ENCODE measurements at places on chromosomes 4 and X. TPM values are rescaled to one million over a fixed set of nuclear protein-coding genes. Genes with fewer than 3 reads are reported as not detected.

- no peak for DNase-seq
These were observed 44.3 kb downstream of the HELT start for GRCh38 chr4:185062606-185063005.

DNA sequence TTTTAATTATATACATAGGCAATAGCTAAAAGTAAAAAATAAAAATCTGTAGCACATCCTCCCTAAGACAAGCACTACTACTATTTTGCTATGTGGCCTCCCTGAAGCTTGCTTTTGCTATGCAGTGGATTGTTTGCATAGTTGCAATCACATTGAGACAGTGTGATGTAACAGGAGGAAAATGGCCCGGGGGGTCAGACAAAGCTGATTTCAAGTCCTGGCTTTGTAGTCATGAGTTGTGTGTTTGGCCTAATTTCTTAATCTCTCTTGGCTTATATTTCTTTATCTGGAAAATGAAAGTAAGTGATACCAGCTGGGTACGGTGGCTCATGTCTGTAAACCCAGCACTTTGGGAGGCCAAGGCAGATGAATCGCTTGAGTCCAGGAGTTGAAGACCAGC lies 166.6 kb downstream of the LHFPL1 start:
- DNase-seq, result no peak

GRCh38 chr4:136651932-136652331 lies 880.4 kb downstream of the PCDH18 start:
- DNase-seq, result no peak

DNA sequence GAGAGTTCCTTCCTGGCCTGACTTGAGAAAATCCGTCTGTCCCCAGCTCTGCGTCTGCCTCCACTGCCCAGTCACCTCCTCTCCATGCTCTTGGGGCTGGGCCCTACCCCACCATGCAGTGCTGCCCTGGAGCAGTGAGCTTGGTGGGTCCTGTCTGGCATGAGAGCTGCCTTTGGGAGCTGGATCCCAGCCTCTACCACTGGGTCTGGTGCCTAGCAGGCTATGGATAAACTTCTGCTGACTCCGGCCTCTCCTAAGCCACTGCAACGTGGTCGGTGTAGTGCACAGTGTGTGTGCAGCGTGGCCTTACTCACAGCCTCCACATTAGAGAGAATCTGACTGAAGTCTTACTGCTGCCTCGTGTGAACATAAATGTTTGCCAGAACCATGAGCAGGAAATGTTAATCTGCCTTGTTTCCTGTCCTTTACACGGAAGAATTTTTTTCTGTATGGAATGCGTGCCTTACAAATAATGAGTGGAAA lies 47.6 kb downstream of the HTT start:
- DNase-seq, result no peak

The CENPVL2 gene
- not detected for total RNA-seq

The LUZP4 gene
- not detected for total RNA-seq

The NKX6-1 gene
- 0.55 TPM for total RNA-seq

DNA sequence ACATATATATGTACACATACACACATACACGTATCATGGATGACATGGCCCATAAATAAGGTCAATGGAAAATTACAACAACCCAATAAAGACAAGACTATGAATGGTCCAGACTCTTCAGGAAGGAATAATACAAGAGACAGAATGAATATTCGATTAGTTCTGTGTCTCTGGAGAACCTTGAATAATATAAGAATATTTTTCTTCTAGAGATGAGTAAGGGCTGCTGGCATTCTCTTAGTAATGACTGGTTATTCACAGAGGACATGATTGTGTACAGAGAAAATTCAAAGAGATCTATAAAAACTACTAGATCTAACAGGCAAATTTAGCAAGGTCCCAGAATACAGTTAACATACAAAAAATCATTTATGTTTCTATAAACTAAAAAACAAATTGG lies 23.3 kb downstream of the SPIN4 start:
- DNase-seq, result no peak

The CFP gene
- total RNA-seq, result 0.43 TPM

The NDNF gene
- 0.29 TPM for total RNA-seq

DNA sequence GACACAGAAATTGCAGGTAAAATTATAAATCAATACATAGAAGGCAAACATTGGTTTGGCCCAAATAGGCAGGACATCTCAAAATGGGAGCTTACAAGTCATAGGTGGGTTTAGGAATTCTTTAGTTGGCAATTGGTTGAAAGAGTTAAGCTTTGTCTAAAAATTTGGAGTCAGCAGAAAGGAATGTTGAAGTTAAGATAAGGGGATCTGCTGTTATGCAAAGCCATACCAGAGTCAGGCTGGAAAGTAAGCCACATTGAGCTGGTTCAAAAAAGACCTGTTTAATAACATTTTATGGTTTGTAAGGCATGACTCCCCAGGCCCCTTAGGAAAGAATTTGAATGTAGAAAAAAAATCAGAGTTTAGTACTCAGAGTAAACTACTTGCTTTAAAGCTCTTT lies 92.6 kb downstream of the IL13RA2 start:
- peak; percentile 26 for DNase-seq

DNA sequence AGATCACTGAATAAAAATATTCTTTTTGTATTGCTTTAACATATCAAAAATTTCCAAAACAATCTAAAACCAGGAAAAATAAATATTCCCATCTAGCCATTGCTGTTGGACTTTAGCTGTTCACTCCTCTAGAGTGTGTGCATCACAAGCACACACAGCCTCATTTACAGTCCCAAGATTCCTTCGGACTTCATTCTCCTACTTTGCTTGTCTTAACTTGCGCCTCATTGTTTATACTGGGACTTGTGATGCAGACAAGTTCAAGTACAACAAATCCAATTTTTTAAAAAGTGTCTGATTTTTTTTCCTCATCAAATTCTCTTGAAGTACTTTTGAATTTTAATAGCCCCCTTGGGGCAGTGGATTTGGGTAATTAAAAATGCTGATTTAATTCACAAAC lies 55.6 kb downstream of the TLL1 start:
- DNase-seq, result no peak

The TCEAL2 gene
- total RNA-seq, result not detected

DNA sequence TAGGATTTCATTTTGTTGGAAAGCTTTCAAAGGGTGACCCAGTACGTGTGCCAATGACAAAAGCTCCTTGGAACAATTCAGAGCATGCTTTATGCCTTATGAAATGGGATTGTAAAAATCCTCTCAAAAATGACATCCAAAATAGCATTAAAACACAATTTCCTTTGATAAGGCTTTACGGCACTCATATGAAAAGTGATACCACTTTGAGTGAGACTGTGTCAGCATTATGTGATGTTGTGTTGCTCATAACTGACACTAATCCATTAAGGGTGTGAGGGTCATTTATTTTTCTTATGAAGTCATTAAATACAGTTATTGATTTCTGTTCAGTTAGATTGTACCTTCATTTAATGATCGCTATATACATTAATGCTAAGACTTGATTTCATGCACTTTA lies 250.2 kb downstream of the TENM3 start:
- DNase-seq, result no peak

- no peak for DNase-seq
These were observed 665.8 kb upstream of the POU3F4 start for GRCh38 chrX:82842286-82842685.

GRCh38 chr4:48350871-48351270 lies 9.5 kb downstream of the SLAIN2 start:
- DNase-seq, result no peak

DNA sequence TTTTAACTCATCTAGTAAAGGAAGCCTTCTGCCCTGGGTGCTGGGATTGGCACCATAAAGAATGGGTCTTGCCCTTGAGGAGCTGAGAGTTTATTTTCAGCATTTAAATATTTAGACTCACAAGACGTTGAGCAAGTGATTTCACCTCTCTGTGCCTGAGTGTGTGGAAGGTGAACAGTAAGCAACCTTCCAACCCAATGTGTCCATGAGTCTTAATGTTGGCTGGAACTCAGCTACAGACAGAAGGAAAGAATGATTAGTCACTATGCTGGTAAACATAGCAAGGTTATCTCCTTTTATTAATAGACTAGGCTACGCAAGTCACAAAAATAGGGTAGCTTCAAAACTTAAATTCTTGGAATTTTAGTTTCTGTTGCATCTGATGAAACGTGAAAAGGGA lies 277.4 kb upstream of the GATB start:
- peak; percentile 31 for DNase-seq

GRCh38 chrX:16977771-16978170 lies 31.3 kb downstream of the REPS2 start:
- no peak for DNase-seq

DNA sequence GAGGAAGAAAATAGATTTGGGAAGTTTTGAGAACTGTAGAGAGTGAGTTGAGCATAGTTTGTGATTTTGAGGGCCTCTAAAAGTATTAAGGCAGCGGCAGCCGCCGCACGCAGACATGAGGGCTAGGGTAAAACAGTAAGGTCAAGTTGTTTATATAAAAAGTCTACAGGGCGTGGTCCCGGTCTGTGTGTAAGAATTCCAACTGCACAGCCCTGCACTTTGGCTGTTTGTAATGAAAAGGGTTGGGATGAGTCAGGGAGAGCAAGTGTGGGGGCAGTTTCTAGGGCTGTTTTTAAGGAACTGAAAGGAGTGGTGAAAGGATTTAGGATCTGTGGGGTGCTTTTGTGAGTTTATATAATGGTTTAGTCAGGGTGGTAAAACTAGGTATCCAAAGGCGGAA lies 55.0 kb downstream of the BEX3 start:
- DNase-seq, result peak; percentile 34

The CLCN3 gene
- total RNA-seq, result 42.3 TPM

DNA sequence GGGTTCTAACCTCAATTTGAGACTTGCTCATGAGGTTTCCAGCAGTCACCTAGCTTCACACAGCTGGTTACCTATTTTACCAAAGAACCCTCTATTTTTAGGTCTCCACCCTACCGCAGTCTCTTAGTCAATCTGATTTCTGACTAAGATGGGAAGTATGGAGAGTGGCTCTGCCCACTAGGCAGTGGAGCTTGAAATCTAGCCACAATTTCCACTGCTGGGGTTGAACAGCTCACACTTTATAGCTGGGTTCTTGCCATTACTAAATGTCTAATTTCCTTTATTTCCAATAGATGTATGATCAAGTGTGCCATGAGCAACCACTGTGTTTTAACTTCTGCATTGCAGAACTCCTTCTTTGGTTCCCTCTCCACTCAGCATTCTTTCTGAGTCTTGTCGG lies 43.1 kb downstream of the GASK1B start:
- DNase-seq, result peak; percentile 30

DNA sequence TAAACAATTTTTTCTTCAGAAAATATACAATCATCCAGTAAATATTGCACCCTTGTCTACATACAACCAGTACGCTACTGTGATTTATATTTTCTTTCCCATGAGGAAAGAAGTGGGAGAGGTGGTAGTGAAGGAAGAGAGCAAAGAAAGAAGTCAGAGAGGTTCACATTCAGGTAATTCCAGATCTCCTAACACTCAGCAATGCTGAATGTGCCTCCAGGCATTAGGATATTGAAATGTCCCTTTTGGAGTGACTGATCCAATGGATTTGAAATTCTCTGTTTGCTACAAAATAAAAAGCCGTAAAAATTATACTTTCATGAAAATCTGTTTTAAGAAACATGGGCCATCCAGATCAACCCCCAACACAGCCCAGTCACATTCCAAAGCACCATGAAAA lies 211.9 kb upstream of the NR3C2 start:
- DNase-seq, result no peak

The RPL39 gene
- 3,069 TPM for total RNA-seq

DNA sequence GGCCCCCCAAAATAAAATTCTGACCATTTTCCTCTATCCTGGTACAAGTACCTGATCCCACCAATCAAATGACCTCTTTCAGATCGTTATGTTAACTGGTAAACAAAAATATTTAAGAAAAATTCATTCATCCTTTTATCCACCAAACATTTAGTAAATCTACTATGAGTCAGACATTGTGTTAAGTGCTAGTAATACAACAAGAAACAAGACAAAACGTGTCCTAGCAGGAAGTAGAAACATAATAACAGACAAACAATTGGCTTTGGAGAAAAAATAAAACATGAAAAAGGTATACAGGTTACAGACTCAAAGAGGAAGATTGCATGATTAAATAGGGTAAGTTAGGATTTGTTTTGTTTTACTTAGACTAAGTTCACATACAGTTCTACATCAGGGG lies 43.7 kb downstream of the ANTXR2 start:
- DNase-seq, result no peak

GRCh38 chrX:111445485-111445884 lies 33.5 kb upstream of the DCX start:
- DNase-seq, result peak; percentile 2

The HDAC6 gene
- total RNA-seq, result 38.8 TPM

The HMGN5 gene
- 0.05 TPM for total RNA-seq

DNA sequence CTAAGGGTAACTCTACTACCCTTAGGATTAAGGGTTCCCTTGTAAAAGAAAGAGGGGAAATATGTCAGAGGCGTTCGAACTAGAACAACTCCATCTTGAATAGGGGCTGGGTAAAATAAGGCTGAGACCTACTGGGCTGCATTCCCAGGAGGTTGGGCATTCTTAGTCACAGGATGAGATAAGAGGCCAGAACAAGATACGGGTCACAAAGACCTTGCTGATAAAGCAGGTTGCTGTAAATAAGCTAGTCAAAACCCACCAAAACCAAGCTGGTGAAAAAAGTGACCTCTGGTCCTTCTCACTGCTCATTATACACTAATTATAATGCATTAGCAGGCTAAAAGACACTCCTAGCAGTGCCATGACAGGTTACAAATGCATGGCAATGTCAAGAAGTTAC lies 922.0 kb downstream of the DMD start:
- DNase-seq, result no peak

DNA sequence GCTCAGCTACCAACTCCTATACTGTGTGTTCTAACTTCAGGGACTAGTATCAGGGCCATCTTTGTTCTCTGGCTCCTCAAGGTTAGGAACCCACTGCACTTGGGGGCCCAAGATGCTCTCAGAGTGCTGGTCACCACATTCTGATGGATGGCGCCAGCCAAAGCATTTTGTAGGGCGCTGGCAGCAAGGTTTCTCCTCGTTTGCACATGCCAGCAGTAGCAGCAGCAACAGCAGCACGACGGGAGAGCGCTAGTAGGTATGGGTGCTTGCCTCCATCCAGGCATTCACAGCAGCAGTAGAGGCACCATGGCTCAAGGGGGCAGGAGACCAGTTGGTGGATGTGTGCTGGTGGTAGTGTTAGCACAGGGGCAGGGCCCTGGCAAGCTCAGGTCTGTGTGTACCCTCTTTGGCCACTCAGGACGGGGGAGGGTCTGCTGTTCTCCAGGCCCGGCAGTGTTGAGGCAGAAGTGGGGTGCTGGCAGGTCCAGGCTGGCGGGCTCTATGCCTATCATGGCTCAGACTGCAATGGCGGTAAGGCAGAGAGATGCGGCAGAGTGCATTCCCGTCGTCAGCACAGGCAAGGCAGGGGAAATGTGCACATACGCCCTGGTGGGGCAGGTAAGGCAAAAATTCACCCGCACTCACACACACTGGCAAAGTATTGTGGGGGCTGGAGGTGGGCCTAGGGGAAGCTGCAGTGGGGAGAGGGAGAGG lies 56.6 kb downstream of the SERPINA7 start:
- no peak for DNase-seq

GRCh38 chrX:42384956-42385355 lies 393.0 kb downstream of the PPP1R2C start:
- peak; percentile 75 for DNase-seq

The PDLIM3 gene
- 6.0 TPM for total RNA-seq

GRCh38 chrX:136812286-136812685 lies 31.6 kb upstream of the ARHGEF6 start:
- DNase-seq, result no peak

Data from A172 (cell line).